Iris pigment epithelial cell (primary cell): ENCODE measurements at places on chromosomes 6 and 20.
A peak's percentile ranks its signal among the peaks of the same experiment; 100 is the strongest.

DNA sequence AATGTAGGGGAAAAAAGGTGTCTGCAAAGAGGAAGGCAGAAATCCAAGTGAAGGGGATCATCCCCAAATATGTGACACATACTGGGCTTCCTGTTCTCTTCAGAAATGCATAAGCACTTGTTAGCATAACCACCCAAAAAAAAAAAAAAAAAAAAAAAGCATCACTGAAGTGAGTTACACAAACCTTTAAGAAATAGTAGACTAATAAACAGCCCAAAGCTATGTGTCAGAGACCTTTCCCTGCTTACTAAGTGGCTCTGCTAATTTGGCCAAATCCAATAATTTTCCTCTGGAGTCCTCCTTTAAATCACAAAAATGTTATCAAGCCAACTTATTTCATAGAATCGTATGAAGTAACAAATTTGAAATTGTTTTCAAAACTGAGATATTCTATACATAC, 7.5 kb upstream of the DST start:
- no peak for DNase-seq

- DNase-seq = no peak
Observed at GRCh38 chr6:43869079-43869710, 99.2 kb downstream of the VEGFA start.

DNA sequence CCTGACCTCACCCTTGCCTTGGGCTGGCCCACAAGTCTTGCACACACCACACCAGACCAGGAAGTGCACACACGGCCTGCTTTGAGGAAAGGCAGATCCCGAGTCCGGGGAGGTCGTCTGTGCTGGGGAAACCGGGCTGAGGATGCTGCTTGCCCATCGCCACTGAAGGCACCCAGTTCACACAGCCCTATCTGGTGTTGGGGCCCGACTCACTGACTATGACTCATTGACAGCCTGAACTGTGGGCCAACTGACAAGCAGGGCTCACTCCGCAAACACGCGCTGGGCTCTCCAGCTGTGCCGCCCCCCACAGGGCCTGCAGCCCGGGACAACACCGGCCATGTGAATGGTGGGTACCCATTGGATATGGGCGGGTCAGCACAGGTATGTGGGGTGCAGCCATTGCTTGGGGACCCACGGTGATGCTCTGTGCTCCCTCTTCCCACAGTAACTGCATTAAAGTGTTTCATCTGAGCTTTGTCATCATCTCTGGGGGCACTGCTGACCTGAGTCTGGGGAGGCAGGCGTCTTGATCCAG, 1.6 kb downstream of the SAMD10 start:
- peak; percentile 85 for DNase-seq

GRCh38 chr20:25035921-25036320, 22.0 kb downstream of the ACSS1 start:
- no peak for DNase-seq

DNA sequence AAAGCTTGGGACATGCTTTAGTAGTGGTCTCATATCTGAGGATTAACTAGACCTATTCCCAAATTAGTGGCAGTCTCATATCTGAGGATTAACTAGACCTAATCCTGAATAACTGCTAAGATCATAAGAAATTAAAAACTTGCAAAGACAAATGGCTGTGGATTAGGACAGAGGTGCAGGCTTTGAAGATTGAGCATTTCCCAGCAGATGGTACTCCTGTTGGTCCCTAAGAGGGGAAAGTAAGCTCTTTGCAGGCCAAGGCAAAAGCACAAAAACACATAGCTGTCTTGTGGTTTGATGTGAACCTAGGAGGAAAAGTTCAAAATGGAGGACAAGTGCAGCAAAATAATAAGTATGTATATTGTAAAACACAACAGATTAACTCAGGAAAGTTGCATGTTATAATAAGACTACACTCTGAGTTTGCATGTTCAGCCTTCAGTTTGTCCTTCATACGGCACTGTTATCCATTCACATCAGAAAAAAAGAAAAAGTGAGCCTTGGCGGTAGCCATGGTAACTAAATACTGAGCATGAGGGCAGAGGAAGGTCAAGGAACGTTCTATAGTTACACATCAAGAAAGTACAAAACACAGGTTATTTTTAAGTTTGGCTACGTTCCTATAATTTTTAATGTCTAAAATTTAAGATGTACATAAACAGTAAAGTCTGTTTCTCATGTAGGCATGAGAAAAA, 62.8 kb downstream of the FILIP1 start:
- peak; percentile 47 for DNase-seq

DNA sequence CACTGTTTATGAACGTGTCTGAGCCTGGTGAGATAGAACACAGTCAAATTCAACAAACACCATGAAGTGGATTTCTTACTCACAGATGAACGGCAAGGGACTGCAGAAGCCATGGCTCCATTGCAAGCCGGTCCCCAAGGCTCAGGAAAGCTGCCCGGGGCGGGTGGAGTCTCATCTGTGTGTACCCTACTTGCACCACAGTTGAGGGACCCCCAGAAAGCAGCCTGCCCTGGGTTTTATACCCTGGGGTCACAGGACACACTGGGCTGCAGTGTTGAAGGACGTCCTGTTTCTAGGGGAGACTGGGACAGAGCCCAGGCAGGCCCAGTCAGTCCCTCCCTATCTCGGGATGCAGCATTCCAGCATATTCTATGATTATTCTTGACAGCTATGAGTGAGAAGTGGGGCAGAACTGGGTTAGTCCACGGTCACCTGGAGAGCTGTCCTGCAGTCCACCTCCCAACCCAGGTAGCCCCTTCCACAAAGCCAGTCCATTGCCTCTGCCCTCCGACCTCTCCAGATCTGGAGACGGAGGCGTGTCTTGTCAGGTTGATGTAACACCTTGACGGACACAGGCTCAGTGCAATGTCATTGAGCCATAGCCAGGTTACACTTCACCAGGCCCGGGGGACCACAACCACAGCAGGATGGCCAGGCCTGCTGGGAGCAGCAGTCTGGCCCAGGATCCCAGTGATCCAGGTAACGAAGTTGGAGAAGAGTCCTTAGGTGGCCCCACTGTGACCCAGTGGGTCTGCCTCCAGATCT, 35.5 kb downstream of the WRNIP1 start:
- no peak for DNase-seq

GRCh38 chr6:39829331-39829730, 37.2 kb downstream of the DAAM2 start:
- no peak for DNase-seq

GRCh38 chr6:72386324-72386723, 235.5 kb upstream of the KCNQ5 start:
- peak; percentile 48 for DNase-seq

GRCh38 chr6:166683477-166683876, 56.4 kb upstream of the RPS6KA2 start:
- peak; percentile 24 for DNase-seq

- peak; percentile 89 for DNase-seq
Observed at GRCh38 chr6:148723484-148723883, 23.3 kb upstream of the UST start.

DNA sequence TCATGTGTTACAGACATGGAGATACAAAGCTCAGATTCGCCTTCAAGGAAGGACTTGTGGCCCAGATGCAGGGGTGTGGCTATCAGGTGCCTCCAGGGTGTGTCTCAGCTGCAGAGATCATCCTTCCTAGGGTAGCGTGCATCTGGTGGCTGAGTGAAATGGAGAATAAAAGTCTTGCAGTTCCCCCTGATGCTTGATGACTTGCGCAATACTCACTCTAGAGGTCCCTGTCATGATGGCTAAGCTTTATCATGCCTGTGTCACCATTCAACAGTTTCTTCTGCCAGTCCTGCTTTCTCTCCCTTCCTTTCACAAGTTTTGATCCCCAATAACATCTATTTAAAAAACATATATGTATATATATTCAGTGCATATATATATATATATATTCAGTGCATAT, 228.1 kb downstream of the PAX1 start:
- no peak for DNase-seq

GRCh38 chr6:85810558-85810957, 167.9 kb upstream of the SYNCRIP start:
- no peak for DNase-seq

DNA sequence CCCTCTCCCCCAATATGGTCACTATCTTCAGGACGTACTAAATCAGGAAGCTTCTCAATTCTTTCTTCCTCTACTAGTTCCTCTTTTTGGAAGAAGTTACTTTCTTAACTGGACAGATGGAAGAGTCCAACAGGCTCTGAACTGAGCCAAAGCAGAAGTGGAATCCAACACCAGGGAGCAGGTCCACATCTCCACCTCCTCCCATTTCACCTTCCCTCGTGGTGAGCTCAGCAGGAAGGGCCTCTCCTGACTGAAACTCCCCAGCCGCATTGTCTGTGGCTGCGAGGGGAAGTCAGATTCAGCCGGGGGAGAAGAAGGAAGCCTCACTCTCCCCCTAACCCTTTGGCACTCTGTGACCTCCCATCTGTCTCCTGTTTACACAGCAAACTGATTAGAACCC, 63.8 kb upstream of the UST start:
- DNase-seq = no peak

GRCh38 chr6:148307405-148307804, 35.2 kb upstream of the SASH1 start:
- no peak for DNase-seq

DNA sequence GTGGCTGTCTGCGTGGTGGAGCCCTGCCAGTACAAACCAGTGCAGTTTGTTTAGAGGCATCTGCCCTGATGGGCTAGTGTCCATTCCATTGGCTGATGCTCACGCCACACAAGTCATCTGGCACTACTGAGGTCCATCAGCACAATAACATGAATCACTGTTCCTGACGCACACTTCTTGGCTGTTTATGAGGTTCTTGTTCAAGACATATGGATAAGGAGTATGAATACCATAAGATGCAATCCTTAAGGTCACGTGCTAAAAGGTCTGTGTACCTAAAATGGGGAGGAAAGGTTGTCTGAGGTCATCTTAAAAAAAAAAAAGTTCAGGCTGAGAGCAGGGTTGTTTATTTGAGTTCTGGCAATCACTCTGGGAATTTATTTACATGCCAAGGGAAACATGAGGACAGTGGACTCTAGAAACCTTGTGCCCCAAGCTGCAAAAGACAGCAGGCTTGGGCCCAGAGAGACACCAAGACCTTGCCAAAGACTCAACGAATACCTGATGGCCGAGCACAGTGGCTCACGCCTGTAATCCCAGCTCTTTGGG, 54.1 kb upstream of the SHLD1 start:
- peak; percentile 88 for DNase-seq

GRCh38 chr6:62042429-62042828, 243.6 kb downstream of the KHDRBS2 start:
- no peak for DNase-seq

GRCh38 chr6:155030148-155030720, 35.1 kb downstream of the TIAM2 start:
- no peak for DNase-seq

GRCh38 chr20:43755851-43756250, 29.0 kb upstream of the GTSF1L start:
- DNase-seq = peak; percentile 87

DNA sequence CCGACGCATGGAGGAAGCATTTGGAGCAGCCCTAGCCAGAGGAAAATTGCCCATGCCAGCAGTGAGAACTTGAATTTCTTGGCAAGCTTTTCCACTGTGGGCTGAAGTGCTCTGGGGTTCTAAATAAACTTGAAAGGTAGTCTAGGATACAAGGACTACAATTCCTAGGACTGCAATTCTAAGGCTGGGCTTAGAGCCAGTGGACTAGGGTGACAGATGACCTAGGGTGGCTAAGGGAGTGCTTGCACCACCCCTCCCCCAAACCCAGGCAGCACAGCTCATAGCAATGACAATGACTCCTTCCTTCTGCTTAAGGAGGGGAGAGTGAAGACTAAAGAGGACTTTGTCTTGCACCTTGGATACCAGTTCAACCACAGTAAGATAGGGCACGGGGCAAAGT, 122.3 kb downstream of the THBS2 start:
- no peak for DNase-seq

GRCh38 chr20:25282034-25282781, 34.3 kb downstream of the PYGB start:
- no peak for DNase-seq

DNA sequence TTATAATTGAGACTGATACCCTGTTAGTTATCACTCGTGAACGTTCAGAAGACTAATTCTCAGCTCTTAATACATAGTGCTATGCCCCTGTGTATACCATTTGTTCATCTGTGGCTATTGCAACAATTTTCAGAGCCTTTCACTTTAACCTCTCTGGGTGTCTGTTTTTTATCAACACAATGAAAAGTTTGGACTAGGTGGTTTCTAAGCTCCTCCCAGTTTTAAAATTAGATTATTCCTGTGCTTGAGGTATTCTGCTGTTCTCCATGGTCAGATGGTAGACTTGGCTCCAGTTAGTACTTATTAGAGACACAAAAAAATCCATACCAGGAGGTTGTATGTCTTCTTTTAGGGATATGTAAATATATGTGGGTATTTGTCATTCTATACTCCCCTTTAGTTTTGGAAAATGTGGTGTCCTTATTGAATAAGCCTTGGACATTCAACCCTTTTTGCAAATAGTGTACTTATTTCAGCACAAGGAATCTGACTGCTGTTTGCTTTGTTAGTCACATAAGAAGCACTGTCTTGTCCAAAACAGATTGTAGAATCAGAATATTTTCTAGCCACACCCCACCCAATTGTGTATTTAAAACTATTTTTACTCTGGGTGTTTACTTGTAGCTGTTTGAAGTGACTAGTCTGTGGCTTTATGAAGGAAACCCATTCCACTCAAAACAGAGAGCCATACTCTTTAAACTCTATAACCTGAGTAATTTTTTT, 2.0 kb upstream of the COL10A1 start:
- DNase-seq = no peak

- DNase-seq = no peak
Observed at GRCh38 chr6:17501982-17502704, 98.0 kb upstream of the FAM8A1 start.

- peak; percentile 43 for DNase-seq
Observed at GRCh38 chr6:97068211-97068610, 143.7 kb downstream of the KLHL32 start.

DNA sequence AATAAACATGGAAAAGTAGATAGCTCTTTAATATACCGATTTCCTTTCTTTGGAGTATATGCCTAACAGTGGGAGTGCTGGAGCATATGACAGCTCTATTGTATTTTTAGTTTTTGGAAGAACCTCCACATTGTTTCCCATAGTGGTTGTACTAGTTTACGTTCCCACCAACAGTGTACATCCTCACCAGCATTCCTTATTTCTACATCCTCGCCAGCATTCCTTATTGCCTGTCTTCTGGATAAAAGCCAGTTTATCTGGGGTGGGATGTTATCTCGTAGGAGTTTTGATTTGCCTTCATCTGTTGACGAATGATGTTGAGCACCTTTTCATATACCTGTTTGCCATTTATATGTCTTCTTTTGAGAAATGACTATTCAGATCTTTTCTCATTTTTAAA, 2.6 kb downstream of the MICA start:
- DNase-seq = no peak

GRCh38 chr20:33554914-33555420, 65.1 kb downstream of the CBFA2T2 start:
- DNase-seq = peak; percentile 98

GRCh38 chr6:25727028-25727427, 27.5 kb upstream of the SLC17A4 start:
- DNase-seq = no peak

GRCh38 chr6:11606332-11606731, 68.8 kb downstream of the TMEM170B start:
- DNase-seq = no peak
